ENCODE measurements at places on chromosomes 1 and 21.

DNA sequence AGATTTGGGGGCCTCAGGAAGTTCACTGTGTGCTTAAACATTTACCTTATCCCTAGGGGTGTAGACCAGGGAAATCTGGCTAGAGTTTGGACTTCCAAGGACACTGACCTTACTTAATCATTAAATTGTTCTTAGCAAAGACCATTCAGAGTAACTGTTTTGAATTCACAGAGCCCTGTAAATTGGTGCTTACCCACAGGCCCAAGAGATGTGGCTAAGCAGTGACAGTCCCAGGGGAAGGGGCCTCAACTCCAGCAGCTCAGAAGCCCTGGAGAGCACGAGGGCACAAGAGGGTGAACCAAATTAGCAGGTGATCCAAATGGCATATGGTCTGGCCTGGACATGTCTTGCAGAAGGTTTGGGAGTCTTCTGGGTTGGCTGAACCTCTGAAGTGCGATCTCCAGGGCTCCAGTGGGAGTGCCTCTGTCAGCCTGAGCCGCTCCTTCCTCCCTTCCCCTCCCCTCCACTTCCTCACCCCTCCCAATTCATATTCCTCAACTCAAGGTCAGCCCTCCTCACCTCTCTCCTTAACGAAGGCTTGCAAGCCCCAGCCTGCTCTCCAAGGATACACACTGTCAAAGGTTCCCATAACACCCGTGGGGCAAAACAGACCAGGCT, 4.3 kb downstream of the PAQR7 start:
- DNase-seq, result no peak

DNA sequence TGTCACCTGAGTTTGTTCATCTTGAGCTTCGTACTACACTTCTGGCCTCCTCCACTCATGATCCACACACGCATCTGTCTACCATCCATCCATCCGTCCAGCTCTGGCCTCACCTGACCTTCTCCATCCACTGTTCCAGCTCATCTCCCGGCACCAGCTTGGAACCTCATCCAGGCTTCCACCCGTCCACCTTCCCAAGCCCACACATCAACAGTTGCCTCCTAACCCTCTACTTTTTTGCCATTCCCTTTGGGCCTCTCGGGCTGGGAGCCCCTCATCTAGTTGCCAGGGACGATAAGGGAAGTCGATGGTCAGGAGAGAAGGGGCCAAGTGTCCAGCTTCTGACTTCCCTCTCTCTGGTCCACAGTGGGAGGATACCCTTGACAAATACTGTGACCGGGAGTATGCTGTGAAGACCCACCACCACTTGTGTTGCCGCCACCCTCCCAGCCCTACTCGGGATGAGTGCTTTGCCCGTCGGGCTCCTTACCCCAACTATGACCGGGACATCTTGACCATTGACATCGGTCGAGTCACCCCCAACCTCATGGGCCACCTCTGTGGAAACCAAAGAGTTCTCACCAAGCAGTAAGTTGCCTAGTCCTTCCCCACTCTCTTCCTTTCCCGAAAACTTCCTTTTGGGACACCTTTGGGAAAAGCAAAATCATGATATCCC, 3.4 kb upstream of the FALEC start:
- DNase-seq, result no peak

- no peak for DNase-seq
These were observed 18.2 kb upstream of the QSOX1 start for GRCh38 chr1:180136331-180136967.

- no peak for DNase-seq
These were observed 19.4 kb upstream of the PCP4 start for GRCh38 chr21:39847877-39848276.

- no peak for DNase-seq
These were observed 12.5 kb downstream of the TMEM81 start for GRCh38 chr1:205071801-205072200.

GRCh38 chr1:85464497-85465098, 361 bp downstream of the DDAH1 start:
- no peak for DNase-seq

- DNase-seq, result no peak
These were observed 203.0 kb downstream of the TOMM20 start for GRCh38 chr1:234925440-234926263.

DNA sequence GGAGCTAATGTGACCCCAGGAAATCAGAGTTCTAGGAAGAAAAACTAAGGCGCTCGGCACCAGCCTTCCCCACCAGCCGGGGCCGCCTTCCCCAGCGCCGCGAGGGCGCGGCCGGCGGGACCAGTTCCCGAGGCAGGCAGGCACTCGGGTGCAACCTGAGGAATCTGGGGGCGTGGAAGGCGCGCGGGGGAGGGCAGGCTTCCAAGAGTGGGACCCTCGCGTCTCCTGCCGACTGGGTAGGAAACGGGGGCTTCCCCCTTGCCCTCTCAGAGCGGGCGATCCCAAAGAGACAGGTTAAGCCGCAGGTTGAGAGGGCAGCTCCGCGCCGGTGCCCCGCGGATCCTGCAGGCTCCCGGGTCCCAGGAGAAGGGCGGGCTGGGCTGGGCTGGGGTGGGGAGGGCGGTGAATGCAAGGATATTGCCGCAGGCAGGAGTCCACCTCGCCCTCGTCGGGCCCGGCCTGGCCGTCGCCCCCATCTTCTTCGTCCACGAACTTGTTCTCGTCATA, 431 bp downstream of the ARPC5 start:
- no peak for DNase-seq

GRCh38 chr1:36087233-36088123, 1.2 kb upstream of the ADPRS start:
- no peak for DNase-seq

- no peak for DNase-seq
These were observed 109.2 kb downstream of the FAM78B start for GRCh38 chr1:166057650-166058049.

DNA sequence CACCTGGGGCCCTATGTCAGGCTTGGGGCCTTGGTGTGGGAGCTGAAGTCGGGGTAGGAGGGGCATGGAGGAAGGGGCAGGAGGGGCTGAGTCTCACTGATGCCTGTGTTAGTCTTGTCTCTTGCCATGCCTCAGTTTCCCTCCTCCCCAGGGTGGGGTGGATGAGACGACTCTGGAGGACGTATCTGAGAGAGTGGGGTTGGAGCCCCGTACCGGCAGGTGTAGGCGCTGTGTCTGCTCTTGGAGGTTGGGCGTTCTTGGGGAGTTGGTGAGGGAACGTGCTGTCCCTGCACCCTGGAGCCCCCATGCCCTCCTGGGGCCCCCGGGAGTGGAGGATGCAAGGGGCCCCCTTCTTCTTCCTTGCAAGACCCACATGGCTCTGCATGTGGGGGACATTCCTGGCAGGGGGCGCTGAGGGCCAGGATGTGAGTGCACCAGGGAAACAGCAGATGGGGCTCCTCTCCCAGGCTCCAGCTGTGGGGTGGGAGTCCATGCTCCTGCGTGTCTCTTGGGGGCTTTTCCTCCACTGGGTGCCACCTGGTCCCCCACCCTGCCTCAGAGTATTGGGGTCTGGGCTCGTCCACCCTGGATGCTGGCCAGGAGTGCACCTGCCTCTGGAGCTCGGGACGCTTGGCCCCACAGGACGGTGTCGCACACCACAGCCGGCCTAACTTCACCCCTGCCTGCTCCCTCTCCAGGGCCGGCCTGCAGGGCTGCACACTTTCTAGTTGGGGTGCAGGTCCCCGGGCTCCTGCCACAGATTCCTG, 1.4 kb upstream of the TNFRSF14 start:
- DNase-seq, result no peak

- DNase-seq, result peak; percentile 10
These were observed 13.3 kb upstream of the RAB42 start for GRCh38 chr1:28578696-28579218.

DNA sequence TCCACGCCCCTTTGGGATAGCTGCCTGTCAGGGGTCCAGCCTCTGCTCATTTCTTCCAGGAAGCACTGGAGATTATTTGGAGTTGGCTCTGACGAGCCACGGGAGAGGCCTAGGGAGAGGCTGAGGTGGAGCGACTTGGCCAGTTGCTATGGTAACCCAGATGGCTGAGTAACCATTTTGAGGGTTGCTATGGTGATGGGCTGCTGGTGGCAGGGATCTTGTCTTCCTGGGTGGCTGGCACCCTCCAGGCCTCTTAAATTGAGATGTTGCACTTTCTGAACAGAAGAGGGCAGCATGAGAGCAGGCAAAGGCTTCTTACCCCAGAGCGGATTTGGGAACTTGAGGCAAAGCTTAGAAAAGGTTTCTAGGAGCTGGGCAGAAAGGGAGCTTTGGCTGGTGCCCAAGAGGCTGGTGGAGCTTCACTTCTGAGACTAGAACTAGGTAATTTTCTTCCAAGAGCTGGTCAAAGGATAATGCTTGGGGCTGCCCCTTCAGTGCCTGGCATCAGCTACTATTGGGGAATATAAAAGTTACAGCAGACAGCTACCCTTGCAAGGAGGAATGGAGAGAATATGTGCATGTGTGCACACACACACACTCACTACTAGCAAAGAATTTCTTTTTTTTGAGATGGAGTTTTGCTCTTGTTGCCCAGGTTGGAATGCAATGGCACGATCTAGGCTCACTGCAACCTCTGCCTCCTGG, 72.5 kb downstream of the NDUFS5 start:
- DNase-seq, result peak; percentile 68

GRCh38 chr21:26118938-26119540, 51.5 kb downstream of the APP start:
- no peak for DNase-seq

DNA sequence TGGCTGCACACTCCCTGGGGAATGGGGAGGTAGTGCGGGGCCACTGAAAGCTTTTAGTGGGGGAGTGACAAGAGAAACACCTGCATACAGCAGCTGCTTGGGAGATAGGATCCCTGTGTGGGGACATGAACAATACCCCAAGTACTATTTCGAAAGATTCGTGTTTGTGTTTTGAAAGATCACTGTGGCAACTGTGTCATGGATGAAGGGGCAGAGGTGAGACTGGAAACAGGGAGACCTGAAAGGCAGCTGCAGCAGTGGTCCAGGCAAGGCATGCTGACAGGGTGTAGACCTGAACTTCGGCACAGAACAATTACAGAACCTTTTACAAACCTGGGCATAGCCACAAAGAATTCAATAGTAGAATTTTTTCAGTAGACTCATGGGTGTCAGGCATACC, 32.9 kb downstream of the TENT5C start:
- DNase-seq, result no peak

DNA sequence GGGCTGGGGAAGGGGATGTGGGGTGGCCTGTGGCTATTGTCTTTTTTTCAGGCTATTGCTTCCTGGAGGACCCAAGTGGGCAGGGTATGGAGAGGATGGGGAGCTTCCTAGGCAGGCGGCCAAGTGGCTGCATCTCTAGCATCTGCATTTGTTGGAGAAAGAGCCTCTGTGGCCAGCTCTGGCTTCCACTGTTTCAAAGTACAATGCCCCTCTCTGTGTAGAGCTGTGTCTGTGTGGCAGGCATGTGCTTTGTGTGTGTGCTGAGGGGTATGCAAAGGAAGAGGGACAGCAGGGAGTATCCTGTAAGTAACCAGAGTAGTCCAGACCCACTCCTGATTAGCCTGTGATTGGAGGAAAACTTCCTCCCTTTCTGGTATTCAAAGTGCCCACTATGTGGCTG, 40.6 kb downstream of the KCNA2 start:
- DNase-seq, result no peak

- no peak for DNase-seq
These were observed 33.2 kb upstream of the KIAA0040 start for GRCh38 chr1:175225805-175226129.

DNA sequence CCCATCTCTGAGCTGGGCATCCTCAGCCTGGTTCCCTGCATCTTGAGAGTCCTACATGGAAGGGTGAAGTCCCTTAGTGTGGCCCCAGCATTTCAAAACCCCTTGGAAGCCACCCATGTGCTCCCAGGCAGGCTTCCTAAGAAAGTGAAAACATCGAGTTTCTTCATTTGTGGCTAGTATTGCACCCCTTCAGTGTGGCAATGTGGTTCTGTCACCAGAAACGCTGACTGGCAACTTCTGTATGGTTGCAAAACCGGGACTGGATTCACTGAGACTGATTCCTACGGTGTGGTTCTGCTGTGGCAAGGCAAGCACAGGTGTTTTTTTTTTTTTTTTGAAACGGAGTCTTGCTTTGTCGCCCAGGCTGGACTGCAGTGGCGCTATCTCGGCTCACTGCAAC, 9.0 kb upstream of the IFNGR2 start:
- DNase-seq, result no peak

- no peak for DNase-seq
These were observed 823 bp upstream of the PRKAA2 start for GRCh38 chr1:56644064-56644918.

DNA sequence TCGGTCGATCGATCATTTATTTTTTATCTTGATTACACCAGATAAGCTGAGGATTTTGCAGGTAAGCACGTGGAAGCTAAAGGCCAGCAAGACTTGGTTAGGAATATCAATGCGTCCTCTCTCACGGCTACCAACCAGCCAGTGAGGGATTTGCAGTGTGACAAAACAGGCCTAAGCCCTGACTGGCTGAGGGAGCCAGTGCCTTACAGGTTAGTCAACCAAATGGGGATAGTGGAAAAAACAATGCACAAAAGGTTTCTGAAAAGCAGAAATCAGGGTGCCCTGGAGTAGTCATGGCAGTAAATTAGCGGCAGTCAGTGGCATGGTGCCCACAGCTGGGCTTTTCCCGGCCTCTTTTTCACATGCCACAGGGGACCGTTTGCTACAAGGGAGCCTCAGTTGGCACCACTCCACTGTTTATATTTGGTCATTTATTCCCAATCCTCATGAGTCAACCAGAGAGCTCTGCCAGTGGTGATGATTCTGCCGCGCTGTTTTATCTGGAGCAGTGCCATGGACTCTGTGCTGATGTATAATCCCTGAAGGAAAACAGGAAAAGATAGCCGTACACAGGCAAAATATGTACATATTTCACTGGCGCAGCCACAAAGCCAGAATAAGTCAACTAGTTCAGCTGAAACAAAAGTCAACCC, 167.6 kb downstream of the RHOU start:
- DNase-seq, result no peak

- no peak for DNase-seq
These were observed 128.4 kb downstream of the TGFB2 start for GRCh38 chr1:218473522-218473921.

- no peak for DNase-seq
These were observed 14.8 kb downstream of the PI4KB start for GRCh38 chr1:151312411-151312810.

DNA sequence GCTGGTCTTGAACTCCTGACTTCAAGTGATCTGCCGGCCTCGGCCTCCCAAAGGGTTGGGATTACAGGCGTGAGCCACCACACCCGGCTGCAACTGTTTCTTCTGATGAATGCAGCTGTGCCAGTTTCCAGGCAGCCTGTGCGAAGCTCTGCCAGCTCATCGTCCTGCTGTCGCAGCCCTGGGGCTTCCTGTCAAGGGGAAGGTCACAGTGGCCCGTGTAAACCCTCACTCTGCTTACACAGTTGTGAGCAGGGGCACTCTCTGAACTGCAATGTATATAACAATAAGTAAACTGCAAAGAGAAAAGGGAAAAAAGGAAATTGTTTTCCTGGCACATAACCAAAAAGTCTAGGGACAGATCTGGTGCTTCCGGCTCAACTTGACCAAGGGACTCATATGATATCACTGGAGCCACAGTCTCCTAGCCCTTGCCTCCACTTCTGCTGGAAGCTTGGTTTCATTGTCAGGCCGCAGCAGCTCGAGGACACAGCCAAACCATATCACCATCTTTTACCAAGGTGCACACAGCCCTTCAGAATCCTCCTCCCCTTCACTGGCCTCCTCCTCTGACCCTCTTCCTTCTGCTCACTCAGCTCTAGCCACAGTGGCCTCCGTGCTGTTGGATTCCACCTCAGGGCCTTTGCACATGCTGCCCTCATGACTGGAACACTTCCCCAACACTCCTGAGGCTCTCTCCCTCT, 22.8 kb upstream of the LBR start:
- no peak for DNase-seq

GRCh38 chr21:33968080-33968994, 52.7 kb upstream of the ATP5PO start:
- no peak for DNase-seq

All from hematopoietic multipotent progenitor cell treated with erythropoietin and hydrocortisone succinate and interleukin-3 and kit ligand, for 17 days (in vitro differentiated cells).